ENCODE measurements at places on chromosomes 1 and 21. TPM values are rescaled to one million over a fixed set of nuclear protein-coding genes. Genes with fewer than 3 reads are reported as not detected.

- H3K27me3 ChIP-seq = peaks cover 21% of the 10 kb centered on the region
- H3K4me1 ChIP-seq = peaks cover 49% of the 10 kb centered on the region
- no peak overlapping the region for H3K4me3 ChIP-seq
- DNase-seq = no peak
- H3K27ac ChIP-seq = no peak overlapping the region
Measured at GRCh38 chr1:41618066-41618825, 133.8 kb upstream of the EDN2 start.

Gene CRNN
- total RNA-seq = not detected

DNA sequence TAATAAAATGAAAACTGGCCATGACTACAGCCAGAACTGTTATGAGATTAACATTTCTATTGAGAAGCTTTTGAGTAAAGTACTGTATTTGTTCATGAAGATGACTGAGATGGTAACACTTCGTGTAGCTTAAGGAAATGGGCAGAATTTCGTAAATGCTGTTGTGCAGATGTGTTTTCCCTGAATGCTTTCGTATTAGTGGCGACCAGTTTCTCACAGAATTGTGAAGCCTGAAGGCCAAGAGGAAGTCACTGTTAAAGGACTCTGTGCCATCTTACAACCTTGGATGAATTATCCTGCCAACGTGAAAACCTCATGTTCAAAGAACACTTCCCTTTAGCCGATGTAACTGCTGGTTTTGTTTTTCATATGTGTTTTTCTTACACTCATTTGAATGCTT is 164.0 kb downstream of the NEK7 start:
- no peaks in the 10 kb centered on the region for H3K27me3 ChIP-seq
- DNase-seq = no peak
- H3K4me3 ChIP-seq = no peak overlapping the region
- H3K27ac ChIP-seq = no peak overlapping the region
- no peaks in the 10 kb centered on the region for H3K4me1 ChIP-seq

GRCh38 chr1:70778934-70779333 is 268.7 kb downstream of the PTGER3 start:
- no peak overlapping the region for H3K4me3 ChIP-seq
- H3K36me3 ChIP-seq = no peaks in the 10 kb centered on the region
- no peak overlapping the region for H3K27ac ChIP-seq
- no peak for DNase-seq
- H3K4me1 ChIP-seq = no peaks in the 10 kb centered on the region
- H3K27me3 ChIP-seq = peaks cover 2% of the 10 kb centered on the region

GRCh38 chr1:235105051-235106043 is 23.3 kb downstream of the TOMM20 start:
- DNase-seq = no peak
- H3K4me3 ChIP-seq = no peak overlapping the region
- H3K4me1 ChIP-seq = peaks cover 11% of the 10 kb centered on the region
- H3K27me3 ChIP-seq = peaks cover 5% of the 10 kb centered on the region
- H3K36me3 ChIP-seq = no peaks in the 10 kb centered on the region

- peaks cover 11% of the 10 kb centered on the region for H3K36me3 ChIP-seq
- no peaks in the 10 kb centered on the region for H3K4me1 ChIP-seq
- no peak for DNase-seq
- H3K27me3 ChIP-seq = no peaks in the 10 kb centered on the region
- H3K4me3 ChIP-seq = no peak overlapping the region
- no peak overlapping the region for H3K27ac ChIP-seq
Measured at GRCh38 chr1:211959680-211960079, 75.7 kb downstream of the INTS7 start.

Gene CKS1B
- total RNA-seq = 22.8 TPM

DNA sequence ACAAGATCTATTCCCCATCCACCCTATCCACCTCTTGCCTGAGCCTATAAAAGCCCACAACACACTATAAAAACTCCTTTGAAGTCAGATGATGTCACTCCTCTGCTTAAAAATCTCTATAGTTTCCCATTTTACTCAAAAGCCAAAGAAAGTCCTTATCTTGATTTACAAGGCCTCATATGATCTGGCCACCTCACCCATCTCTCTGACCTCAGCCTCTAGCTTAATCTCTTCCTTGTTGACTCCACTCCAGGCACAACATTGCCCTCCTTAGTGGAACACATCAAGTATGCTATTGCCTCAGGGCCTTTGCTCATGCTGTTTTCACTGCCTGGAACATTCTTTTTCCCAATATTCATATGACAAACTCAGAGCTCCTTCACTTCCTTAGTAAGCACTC is 33.3 kb downstream of the ZNF281 start:
- peaks cover 2% of the 10 kb centered on the region for H3K4me1 ChIP-seq
- no peaks in the 10 kb centered on the region for H3K27me3 ChIP-seq
- H3K36me3 ChIP-seq = no peaks in the 10 kb centered on the region
- H3K27ac ChIP-seq = no peak overlapping the region
- no peak for DNase-seq
- H3K4me3 ChIP-seq = no peak overlapping the region

GRCh38 chr1:98264727-98265126 is 343.9 kb upstream of the DPYD start:
- H3K4me3 ChIP-seq = no peak overlapping the region
- H3K27ac ChIP-seq = no peak overlapping the region
- H3K27me3 ChIP-seq = no peaks in the 10 kb centered on the region
- DNase-seq = no peak
- H3K36me3 ChIP-seq = no peaks in the 10 kb centered on the region
- H3K4me1 ChIP-seq = peaks cover 6% of the 10 kb centered on the region

- H3K4me3 ChIP-seq = no peak overlapping the region
- no peak overlapping the region for H3K27ac ChIP-seq
- DNase-seq = no peak
Measured at GRCh38 chr1:9875636-9876000, 34.5 kb downstream of the CTNNBIP1 start.

Gene KRTAP7-1
- total RNA-seq = not detected

- no peak for DNase-seq
- H3K36me3 ChIP-seq = no peaks in the 10 kb centered on the region
- H3K27ac ChIP-seq = no peak overlapping the region
- no peaks in the 10 kb centered on the region for H3K27me3 ChIP-seq
- H3K4me1 ChIP-seq = no peaks in the 10 kb centered on the region
Measured at GRCh38 chr1:177546346-177546745, 375.6 kb downstream of the BRINP2 start.

Measured in glutamatergic neuron (in vitro differentiated cells).